ENCODE measurements at places on chromosomes 2 and 18.

DNA sequence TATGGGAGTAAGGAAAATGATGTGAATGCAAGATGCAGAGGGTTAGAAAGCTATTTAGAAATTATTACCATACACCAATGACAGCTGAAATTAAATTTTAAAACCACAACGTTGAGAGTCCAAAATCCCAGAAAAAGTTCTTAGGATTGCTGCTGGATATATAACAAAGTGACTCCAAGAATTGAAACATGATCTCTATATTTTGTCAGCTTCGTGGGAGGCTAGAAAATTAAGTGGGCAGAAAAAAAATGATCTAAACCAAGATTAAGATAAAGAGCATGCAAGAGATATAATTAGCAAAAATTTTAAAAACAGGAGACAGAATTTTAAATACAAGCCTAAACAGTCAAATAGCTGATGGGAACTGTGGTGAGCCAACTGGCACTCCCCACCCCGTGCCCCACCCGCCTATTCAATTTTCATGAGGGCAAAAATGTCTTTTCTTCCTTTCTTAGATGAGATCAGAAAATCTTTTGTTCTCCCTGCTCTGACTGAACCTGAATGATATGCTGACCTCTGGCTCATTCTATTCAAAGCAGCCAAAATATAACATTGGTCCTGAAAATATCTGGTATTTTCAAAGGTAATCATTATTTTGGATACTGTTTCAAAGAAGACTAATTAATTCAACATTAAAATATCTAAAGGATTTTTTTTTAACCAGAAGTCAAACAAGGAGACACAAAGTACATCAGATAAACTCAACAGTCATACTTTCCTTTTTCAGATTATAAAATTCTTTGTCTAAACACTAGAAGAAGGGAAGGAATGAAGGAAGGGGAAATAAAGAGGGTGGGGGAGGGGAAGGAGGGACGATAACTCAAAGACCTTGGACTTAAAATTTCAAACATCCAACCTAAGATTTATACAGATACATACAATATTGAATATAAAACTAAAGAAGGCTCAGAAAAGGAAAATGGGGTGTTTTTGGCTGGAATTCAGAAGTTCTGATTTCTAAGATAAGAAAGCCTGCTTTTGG, 12.2 kb downstream of the KANSL3 start:
- no peak for DNase-seq

DNA sequence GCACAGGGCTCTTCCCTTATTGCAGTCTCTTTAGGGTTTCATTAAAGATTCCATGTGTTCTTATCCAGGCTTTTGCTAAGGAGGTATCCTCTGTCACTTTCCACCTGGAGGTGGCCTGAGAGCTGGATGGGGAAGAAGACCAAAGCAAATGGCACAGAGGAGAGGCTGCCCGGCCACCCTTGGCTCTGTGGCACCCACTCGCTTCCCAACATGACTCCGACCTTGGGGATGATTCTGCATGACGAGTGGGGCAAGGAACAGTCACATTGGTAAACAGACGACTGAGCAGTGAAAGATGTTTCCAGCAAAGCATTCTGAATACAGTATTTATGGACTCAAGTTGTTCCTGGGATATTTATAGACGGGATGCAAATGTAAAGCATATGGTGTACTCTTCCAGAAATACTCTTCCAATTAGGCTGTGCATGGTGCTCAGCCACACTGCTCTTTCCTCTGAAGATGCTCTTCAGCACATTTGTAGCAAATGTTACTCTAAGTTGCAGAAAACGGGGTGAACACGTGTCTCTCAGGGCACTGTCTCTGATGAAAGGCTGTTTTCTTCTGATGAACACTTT, 377.1 kb upstream of the HS6ST1 start:
- no peak for DNase-seq

GRCh38 chr2:206783718-206784117, 18.3 kb downstream of the FASTKD2 start:
- no peak for DNase-seq

DNA sequence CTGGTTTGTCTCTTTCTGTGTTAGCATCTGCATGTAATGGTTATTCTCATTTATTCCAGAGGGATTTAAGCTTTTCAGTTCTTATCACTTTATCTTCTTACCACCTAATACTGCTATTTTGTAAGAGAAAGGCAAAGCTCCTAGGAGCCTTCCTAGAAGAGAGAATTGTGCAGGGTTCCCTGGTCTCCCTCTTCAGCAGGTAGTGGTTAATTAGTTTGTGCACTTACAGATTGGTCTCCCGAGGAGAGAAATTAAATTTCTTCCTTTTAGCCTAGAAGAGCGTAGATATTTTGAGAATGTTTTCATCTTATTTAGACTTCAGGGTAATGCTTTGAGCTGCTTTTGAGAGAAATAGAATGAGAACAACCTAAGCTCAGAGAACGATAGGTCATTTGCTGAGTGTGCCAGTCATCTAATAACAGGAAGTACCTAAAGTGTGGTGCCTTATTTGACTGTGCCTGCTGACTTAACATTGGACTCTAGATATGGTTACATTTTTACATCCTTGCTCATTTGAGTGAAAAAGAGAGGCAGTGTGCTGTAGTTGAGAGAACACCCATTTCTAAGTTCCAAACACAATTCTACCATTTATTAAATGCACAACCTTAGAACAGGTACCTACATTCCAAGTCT, 651.4 kb downstream of the STK39 start:
- DNase-seq, result no peak

- DNase-seq, result no peak
Measured at GRCh38 chr2:72719416-72719815, 106.4 kb downstream of the EXOC6B start.

DNA sequence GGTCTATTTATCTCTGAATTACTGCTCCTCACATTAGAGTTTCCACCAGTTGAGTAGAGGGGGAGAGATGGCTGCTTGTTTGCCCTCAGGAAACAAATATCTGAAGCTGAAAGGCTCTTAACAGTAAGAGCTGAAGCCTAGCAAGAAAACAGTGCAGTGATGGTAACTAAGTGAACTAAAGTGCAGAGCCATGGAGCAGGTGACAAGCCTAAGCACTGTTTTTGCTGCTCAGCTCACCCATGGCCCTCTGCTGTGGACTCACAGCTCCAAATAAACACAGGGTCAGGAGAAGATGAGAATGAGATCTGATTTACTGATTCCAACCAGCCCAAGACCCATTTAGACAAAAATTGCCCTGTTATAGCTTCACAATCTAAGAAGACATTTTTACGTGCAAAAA, 118.4 kb downstream of the ETAA1 start:
- DNase-seq, result no peak

Data from C1 segment of cervical spinal cord (tissue), 14 donors.